ENCODE measurements at places on chromosomes 13 and 19.

DNA sequence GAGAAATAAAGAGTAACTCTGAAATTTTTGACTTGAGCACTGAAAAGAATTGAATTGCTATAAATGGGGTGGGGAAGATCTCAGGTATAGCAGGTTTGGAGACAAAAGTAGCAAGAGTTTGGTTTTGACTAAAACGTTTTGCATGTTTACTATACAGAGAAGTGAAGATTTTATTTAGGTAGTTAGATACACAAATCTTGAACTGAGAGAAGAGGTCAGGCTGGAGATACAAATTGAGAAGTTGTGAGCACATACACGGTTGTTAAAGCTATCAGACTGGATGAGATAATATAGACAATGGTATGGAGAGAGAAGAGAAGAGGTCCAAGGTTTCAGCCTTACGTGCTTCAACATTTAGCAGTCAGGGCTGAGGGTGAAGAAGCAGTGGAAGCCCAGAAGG is 420.9 kb downstream of the FOXO1 start:
- DNase-seq: no peak

DNA sequence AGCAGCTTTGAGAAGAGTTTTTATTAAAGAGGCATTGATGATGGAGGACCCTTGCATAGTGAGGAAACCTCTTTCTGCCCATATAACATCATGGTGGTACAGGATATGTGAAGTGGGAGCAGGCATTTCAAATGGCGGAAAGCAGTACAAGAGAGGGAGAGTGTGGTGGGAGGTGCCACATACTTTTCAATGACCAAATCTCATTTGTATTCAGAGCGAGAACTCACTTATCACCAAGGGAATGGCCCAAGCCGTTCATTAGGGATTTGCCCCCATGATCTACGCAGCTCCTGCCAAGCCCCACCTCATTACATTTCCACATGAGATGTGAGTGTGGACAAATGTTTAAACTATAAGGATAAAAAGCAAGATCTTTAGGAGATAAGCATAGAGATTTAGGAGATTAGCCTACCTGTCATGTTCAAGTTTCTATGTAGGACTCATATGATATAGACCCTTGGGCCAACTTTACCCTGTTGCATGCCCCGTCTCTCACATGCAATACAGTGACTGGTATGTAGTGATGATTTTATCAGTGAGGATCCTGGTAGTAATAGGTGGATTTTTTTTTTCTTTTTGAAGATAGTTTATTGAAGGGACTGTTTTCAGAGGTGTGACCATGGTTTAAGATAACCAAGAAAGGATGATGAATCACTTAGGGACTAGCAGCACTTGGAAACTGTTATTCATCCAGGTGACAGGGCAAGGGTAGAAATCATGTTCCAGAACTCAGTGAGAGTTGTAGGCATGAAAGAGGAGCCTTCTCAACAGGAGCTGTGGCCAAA is 38.3 kb downstream of the DNAJC15 start:
- DNase-seq: no peak

GRCh38 chr19:50413531-50413930 is 5.2 kb upstream of the SPIB start:
- DNase-seq: no peak

DNA sequence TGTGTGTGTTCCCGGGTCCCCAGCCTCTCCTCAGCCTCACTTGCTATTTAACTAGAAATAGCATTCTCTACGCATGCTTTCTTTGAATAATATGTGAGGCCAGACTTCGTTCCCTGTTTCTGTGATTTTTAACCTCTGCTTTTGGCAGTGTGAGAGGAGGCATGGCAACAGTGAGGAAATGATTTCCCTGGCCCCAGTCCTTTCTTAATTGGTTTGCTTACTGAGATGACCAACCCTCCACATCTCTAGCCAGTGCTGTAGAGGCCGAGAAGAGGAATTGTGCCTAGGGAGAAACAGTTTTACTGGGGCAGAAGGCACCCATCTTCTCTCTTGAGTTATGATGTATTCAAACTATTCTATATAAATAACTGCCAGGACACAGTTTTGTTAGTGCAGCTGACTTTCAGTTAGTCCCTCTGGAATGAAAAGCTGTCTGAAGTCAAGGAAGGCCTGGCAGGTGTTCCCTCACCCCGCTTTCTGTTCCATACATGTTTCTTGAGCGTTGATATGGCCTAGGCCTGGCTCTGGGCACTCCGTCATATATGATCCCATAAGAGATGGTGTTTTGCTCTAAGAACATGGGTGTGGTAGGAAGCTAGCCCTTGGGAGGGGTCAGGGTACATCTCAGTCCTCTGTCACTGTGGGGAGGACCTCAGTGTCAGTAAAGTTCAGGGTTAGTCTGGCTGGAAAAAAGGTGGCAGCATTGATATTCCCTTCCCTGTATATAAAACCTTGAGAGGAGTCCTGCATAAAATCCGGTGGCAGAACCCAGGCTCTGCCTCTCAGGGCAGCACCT is 73.7 kb upstream of the NPAS1 start:
- no peak for DNase-seq

DNA sequence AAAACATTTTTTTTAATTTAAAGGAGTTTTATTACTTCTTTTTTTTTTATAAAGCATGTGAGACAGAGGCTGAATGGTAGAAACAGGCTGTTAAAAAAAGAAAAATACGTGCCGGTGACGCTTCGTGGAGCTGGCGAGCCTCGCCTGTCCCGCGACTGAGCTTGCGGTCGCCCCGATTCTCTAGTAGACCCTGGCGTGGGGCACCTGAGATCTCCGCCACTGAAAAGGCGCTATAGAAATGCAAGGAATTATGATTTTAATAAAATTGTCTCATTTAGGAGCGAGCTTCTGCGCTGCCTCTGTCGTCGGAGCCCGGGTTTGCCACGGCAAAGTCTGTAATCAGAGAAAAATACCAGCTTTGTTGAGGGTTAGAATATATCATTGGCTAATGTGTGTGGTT is 18.4 kb downstream of the NFIX start:
- DNase-seq: no peak

GRCh38 chr19:50286443-50286842 is 42.7 kb downstream of the KCNC3 start:
- no peak for DNase-seq

DNA sequence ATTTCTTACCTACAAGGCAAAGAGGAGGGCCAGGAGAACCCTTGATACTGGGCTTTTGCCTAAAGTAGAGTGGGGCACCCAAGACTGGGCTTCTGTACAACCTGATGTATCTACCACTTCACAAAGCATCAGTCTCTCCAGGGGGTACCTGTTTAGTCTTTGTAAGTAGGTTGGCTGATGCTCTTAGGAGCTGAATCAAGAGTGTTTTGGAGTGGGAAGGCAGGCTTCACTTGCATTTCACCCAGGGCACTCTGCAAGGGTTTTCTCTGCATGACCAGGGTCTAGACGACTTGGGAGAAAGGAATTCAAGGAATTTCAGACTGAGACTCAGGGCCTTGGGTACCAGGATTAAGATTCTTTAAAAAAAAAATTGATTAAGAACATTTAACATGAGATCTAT is 361.5 kb downstream of the RFC3 start:
- no peak for DNase-seq

DNA sequence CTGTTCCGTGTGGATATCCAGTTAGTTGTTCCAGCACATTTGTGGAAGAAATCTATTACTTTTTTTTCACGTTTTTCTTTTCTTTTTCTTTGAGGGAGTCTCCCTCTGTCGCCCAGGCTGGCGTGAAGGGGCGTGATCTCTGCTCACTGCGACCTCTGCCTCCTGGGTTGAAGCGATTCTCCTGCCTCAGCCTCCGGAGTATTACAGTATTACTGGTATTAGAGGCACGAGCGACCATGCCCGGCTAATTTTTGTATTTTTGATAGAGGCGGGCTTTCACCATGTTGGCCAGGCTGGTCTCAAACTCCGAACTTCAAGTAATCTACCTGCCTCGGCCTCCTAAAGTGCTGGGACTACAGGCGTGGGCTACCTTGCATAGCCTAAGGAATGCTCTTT is 43.6 kb downstream of the ZNF611 start:
- DNase-seq: no peak

DNA sequence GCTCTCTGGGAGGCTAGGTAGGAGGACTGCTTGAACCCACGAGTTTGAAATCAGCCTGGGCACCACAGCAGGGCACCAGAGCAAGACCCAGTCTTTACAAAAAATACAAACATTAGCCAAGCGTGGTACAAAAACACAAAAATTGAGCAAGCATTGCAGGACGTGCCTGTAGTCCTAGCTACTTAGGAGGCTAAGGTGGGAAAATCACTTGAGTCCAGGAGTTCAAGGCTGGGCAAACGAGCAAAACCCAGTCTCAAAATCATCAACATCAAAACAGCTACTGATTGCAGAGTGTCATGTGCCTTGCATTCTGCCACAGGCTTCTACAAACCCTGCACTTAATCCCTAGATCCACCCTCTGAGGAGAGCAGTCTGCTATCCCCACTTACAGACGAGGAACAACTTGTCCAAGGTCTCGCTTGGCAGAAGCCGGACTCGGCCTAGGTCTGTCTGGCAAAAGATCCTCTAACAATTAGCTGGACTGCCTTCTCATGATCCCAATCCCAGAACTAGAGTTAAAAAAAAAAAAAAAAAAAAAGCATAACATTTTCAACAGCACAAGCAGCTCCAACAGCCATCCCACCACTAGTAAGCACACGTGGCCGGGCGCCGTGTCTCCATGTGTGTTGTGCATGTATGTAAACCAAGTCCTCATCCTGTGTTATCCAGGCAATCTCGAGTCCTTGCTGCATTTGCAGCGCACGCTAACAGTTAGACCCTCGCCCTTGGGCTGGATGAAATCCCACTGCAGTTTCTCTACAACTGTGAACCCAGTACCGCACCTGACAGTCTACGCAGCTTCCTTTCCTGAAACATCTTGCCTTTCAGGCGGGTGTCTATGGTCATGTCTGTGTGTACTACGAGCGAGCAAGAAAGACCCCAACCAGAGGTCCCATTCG is 2.0 kb downstream of the PPP6R1 start:
- DNase-seq: no peak

- no peak for DNase-seq
These were observed 11.3 kb downstream of the LSM4 start for GRCh38 chr19:18311502-18312091.

GRCh38 chr13:103164251-103164650 is 98.0 kb upstream of the SLC10A2 start:
- no peak for DNase-seq

- DNase-seq: no peak
These were observed 318.8 kb downstream of the ATP8A2 start for GRCh38 chr13:25690582-25690981.

DNA sequence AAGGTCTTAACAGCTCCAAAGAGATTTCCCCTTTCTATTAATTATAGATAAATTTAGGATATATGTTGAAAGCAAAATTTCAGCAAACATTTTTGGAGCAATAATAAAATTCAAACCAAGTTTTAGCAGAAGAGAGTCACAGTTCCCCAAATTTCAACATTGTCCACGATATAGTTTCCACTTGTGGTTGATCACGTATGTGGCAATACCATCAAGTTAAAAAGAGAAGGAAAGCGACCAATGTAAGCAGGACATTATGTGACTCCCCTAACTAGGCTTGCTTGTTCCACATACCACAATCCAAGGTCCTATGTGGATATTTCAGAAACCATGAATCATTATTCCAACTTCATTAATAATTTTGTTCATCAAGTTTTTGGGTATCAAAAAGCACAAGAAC is 52.8 kb downstream of the ELF1 start:
- DNase-seq: no peak
